ENCODE measurements at places on chromosomes 4 and X.
A peak's percentile ranks its signal among the peaks of the same experiment; 100 is the strongest.

DNA sequence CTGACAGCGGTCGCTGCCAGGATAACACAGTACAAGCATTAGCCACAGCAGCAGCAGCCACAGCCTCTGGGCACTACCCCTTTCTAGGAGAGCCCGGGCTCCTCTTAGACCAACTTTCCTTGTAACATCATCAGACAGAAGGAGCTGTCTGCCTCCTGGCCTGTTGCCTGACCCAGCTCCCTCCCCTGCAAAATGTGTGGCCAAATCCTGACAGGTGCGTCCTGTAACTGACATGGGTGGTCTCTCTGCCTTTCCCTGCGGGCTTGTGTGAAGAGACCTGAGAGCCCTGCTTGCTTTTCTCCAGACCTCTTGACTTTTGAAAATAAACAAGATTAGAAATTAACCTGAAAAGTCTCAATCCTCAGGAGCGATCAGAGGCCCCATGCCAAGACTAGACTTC lies 824.9 kb downstream of the RAPGEF2 start:
- no peak for DNase-seq

- peak; percentile 23 for DNase-seq
Observed at GRCh38 chr4:154082760-154083535, 294.1 kb upstream of the SFRP2 start.

DNA sequence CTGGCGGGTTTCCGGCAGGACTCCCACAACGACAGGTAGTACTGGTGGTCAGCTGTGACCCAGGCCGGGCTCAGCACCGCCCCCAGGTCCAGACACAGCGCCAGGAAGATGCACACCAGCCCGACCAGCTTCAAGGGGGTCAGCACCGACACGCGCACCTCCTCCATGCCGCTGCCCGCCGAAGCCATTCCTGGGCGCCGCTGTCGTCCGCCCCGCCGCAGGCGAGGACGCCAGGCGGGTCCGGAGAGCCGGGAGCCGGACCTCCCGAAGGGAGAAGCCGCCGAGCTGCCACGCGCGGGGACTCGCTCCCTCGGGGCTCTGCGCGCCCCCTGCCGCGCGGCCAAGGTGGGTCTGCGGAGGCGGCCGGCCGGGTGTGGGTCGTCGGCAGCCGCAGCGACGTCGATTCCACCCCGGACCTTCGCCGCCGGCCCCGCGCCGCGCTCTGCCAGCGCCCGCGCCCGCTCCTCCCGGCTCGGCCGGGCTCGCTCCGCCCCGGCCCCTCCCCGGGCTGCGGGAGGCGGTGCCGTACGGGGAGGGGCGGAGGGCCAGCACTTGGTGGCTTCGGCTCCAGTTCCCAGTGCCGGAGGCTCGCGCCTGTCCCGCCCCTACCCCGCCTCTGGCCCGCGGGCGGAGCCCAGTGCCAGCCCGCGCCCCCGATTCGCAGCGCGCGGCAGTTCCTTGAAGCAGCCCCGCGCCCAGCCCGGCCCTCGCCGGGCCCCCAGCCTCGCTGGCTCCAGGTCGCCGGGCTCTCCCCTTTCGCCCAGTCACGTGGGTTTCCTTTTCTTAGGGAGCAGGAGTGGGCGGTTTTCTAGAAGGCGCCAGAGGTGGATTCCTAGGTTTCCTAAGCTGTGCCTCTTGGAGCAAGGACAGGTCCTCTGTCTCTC lies at the start of gene TMEM47:
Gene TMEM47 (minus strand): TSS at position 444 of the 884 bp plus-strand sequence. CDS start 256 bp downstream, at position 188.
- DNase-seq: no peak

- DNase-seq: no peak
Observed at GRCh38 chrX:1492421-1493012, 39.8 kb upstream of the ASMTL start.

DNA sequence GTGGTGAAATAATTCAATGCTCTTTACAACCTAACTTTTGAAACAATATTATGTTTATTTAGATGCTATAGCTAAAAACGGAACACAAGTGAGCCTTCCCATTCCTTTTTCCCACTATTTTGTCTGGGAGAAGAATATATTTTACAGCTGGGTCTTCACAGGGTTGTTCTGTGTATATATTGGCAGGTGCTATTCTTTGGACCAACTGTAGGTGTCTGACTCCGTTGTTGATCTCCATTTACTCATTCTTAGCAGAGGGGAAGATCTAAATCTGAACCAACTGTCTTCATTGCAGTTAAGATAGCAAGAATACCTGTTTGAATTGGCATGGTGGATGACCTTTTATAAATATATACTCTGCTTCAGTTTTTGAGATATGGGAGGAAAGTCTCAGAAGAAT lies 257.4 kb downstream of the CFAP299 start:
- peak; percentile 22 for DNase-seq

DNA sequence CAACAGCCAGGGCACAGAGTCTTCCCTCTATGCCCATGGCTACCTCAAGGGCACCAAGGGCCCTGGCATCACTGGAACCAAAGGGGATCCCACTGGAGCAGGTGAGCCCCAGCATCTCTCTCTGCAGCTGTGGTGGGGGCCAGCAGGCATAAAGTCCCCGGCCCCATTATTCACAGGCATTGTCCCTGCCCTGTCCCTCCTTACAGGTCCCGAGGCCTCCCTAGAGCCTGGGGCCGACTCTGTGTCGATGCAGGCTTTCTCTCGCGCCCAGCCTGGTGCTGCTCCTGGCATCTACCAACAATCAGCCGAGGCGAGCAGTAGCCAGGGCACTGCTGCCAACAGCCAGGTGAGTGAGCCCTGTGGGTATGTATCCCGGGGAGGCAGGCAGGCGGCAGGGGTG lies 12.3 kb upstream of the UBA1 start:
- DNase-seq: no peak

DNA sequence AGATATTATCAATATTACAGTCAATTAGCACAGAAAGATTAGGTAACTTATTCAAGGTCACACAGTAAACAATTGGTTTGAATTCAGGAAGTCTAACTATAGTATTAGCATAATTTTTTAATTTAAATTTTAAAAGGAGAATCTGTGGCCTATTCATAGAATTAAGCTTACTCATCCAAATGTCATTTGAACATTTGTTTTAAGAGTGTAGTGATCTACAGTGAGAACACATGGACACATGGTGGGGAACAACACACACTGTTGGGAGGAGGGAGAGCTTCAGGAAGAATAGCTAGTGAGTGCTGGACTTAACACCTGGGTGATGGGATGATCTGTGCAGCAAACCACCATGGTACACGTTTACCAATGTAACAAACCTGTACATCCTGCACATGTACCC lies 48.3 kb downstream of the MEPE start:
- no peak for DNase-seq

DNA sequence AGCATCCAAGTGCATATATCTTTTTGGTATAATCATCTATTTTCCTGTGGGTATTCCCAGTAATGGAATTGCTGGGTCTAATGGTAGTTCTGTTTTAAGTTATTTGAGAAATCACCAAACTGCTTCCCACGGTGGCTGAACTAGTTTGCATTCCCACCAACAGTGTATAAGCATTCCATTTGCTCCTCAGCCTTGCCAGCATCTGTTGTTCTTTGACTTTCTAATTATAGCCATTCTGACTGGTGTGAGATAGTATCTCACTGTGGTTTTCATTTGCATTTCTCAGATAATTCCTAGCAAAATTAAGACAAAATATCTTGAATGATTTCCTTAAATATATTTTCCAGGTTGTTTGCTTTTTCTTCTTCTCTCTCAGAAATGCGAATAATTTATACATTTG lies 341.1 kb downstream of the GBA3 start:
- DNase-seq: no peak

DNA sequence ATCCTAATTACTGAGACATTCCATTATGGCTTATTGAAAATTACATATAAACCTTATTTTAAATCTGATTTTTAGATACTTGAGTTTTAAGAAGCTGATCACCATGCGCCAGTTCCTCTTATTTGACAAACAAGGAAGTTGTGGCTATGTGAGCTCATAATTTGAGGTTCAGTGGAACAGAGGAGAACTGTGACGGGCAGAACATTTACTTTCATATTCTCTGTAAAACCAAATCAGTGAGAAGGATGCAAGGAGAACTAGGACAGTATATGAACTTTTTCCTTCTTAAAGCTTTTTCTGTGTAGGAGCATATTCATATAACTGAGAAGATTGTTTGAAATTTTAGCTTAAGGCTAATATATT lies 25.3 kb downstream of the STIM2 start:
- DNase-seq: no peak

DNA sequence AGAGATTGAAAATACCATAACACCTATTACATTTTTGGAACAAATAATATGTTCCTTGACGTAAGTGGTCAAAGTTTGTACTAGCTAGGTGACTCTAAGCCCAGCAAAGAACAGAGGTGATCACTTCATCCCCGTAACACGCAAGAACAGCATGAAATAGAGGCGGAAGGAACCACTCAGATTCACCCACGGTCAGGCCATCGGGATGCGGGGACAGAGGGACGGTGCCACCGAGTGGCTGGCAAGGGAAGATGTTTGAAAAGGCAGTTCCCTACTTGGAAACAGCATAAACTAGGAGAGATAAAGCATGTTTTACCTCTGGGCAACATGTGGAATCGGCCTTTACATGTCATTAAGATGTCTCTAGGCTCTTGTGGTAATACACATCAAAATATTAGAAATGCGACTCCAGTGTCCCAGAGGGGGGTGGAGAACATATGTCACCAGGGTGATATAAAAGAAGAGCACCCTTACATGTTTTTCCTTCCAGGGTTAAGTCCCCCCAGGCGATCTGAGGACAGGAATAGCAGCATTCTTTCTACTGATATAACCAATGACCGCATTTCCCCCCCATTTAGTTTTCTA lies 84.0 kb downstream of the PHKA2 start:
- peak; percentile 14 for DNase-seq

- DNase-seq: no peak
Observed at GRCh38 chrX:10103023-10103422, 53.8 kb upstream of the CLCN4 start.

DNA sequence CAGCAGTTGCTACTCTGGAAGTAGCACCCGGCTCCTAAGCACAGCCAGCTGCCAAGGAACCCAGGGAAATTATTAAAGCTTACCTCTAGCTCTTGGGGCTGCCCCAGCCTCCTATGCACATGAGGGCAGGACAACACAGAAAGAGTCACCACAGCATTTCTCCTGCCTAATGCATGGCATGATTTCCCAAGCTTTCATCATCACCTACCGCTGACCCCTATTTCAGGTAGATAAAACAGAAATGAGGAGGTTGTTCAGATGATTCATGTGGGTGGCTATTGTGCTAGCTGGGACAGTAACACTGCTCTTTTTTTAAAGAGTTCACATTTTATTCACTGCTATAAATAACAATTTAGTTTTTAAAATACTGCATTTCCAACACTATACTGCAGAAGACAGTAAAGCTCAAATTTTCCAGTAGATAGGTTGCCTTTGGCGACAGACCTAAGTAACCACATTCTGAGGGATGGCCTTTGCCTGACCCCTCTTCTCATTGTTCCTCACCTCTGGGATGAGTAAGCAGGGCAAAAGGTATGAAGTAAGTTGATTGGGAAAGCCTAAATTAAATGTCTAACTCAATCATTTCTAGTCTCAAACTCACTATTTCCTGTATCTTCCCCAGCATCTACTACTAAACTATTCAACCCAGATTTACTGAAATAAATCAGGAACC lies 16.7 kb downstream of the CASK start:
- DNase-seq: no peak

DNA sequence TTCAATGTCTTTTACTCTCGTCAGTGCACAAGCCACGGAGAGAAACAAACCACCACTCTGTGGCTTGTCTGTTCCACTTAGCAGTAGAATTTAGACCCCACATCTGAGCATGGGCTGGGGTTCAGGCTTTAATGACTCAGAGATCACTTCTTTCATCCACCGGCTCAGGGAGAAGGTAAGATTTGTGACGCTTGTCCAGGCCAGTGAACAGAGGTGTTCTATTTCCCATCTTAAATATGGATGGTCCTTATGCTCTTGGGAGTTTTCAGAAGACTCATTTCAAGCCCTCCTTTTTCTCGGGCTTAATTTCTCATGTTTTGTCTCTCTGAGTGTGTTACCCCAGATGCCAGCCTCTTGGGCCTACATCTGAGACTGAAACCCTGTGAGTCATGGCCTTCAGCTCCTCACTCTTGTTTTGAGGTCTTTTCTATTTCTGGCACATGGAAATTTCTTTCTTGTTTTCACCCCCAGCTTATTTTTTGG lies 127.4 kb upstream of the SFRP2 start:
- DNase-seq: no peak

DNA sequence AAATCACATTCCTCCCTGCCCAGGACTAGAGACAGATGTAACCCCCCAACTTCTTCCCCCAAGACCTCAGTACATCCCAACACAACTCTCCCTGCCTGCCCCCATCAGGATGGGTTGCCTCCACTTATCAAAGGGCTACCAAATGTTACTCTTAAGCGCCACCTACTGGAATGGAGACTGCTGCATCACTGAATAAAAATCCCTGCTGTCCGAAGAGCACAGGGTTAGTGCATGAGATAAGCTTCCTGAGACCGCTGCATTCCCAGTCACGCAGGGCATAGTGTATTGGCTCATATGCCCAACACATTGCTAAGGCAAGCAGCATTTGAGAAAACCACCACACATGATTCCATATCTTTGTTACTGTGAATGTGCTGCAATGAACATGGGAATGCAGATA lies 544.5 kb downstream of the PPP4R3C start:
- peak; percentile 62 for DNase-seq

GRCh38 chr4:155602351-155603140 lies 64.1 kb upstream of the GUCY1A1 start:
- no peak for DNase-seq

DNA sequence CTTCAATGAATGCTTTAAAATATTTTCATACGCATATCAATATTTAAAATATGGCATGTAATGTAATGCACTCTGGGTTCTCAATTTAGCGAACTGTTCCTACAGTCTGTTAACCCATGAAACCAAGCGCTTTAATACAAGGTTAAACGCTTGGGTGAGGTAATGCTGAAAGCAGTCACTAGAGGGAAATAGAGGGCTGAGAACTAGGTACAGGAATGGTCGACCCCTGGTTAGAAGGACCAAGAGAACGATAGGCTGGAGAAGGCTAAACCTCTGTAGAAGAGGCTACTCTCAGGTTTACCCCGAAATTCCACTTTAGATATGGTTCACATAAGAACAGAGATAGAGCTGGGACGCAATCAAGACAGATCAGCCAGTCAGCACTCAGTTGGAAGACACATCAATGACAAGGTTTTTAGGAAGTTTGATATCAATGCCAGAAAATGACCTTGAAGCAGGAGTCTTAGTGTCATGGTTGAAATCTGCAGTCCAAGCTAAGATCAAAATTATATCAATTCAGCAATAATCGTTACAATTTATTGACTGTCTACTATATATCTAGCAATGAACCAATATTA lies 26.9 kb downstream of the ARSJ start:
- DNase-seq: peak; percentile 32

DNA sequence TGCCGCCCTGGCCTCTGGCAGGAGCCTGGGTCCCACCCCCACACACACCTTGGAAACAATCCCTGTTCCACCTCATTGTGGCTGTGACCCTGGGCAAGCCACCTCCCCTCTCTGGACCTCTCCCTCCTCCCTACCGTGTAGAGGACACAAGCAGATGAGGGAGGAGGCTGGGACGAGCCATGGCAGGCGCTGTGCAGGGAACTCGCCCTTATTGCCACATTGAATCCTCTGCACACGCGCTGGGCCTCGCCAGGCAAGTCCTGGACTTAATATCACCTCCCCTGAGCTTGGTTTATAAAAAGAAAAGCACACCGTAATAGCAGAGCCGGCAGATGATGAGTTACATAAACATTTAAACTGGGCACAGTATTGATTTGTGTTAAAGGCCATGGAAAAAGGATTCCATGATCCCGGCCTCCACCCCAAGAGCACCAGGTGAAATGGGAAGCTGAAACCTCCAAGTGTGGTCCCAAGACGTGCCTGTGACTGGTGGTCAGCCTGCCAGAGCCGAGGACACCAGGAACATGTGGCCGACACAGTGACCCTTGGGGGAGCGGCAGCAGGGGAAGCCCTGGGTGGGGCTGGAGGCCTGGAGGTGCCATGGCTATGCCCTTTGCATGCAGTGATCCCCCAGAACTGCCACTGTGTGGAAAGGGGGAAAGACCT lies 81.1 kb downstream of the PPP2R2C start:
- DNase-seq: no peak

Measured in RKO (cell line).